ENCODE measurements at places on chromosomes 3 and 15.
A peak's percentile ranks its signal among the peaks of the same experiment; 100 is the strongest.

GRCh38 chr3:72178463-72179106 lies 393.6 kb upstream of the PROK2 start:
- DNase-seq = no peak

DNA sequence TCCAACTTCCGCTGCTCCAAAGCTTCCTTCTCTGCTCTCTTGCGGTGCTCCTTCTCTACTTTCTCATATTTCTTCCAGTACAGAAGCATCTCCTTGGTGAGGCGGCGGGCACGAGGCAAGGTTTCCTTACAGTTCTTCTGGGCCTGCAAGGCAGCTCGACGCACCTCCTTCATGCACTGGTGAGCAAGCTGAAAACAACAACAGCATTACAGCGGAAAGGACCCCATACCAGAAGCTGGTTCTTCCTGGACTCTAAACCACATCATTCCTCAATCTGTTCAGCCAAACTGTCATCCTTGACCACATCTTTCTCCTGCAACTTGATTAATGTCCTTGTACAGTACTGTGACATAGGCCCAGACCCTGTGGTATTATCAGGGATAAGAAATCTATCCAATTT lies 36.4 kb downstream of the INO80 start:
- DNase-seq = no peak

GRCh38 chr3:34109021-34109420 lies 310.6 kb downstream of the PDCD6IP start:
- no peak for DNase-seq

DNA sequence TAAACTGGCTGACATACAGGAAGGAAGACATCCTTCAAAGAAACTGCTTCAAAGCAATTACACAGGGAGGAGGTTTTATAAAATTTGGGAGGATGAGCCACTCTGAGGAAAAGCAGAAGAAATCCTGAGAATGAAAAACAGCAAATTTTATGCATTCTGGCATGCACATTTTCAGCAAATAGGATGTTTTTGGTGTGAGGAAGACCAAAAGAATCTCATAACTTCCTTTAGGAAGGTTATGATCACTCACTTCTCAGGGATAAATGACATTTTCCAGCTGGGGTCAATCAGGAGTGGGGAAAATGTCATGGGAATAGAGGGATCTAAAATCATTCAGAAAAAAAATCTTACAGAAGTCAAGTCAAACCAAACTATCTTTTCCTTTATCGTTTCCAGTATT lies 371.7 kb upstream of the CNTN6 start:
- no peak for DNase-seq

DNA sequence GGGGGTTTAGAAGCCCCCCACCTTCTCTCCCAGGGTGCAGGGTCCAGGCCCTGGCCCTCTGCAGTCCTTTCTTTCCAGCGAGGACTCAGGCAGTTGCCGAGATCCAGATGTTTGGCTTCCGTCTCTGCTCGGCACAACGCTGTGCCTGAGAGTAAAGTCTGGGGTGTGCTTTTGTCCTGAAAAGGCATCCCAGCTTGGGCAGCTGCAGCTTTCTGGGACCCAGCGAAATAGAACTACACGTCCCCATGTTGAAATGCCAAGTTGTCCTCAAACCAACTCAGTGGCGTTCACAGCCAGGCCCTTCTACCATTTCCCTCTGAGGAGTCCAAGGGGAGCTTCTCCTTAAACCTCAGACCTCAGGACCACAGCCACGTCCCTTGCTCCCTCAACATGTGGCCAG lies 23.1 kb downstream of the FGD5 start:
- DNase-seq = no peak

GRCh38 chr3:58189691-58190090 lies 21.1 kb downstream of the DNASE1L3 start:
- DNase-seq = no peak

- DNase-seq = no peak
Observed at GRCh38 chr15:62469874-62470688, 305.0 kb upstream of the C2CD4B start.

DNA sequence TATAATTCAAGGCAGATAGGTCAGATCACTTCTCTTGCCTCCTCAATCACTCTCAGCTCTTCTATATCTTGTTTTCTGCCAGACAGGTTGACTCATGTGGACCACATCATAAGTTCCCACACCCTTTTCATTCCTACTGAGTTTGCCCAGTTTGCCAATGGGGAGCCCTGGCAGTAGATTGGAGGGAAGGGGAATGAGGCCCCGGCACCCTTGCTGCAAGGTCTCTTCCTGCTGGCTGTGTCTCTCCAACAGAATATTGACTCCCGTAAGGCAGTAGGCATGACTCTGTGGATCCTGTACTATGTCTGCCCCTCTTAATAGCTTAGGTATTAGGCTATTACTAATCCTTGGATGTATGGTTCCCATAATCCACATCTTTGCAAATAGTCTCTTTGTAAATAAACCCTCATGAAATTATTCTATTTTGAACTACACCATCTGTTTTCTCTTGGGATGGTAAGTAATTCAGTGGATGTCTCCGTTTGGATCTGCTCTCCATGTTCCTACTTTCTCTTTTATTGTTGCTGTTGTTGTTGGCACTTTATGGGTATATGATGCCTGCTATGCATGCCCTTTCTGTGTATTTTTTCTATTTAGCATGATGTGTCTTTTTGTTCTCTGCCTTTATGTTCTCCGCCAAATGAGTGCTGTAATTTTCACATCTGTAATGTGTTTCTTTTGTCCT lies 65.5 kb upstream of the DCBLD2 start:
- no peak for DNase-seq

- no peak for DNase-seq
Observed at GRCh38 chr3:56422316-56422715, 46.0 kb downstream of the ERC2 start.

- DNase-seq = peak; percentile 44
Observed at GRCh38 chr15:44676676-44677075, 13.2 kb upstream of the SPG11 start.

GRCh38 chr3:145849115-145849514 lies 311.9 kb downstream of the PLOD2 start:
- DNase-seq = no peak

GRCh38 chr15:67792250-67792942 lies 32.9 kb upstream of the SKOR1 start:
- DNase-seq = no peak

DNA sequence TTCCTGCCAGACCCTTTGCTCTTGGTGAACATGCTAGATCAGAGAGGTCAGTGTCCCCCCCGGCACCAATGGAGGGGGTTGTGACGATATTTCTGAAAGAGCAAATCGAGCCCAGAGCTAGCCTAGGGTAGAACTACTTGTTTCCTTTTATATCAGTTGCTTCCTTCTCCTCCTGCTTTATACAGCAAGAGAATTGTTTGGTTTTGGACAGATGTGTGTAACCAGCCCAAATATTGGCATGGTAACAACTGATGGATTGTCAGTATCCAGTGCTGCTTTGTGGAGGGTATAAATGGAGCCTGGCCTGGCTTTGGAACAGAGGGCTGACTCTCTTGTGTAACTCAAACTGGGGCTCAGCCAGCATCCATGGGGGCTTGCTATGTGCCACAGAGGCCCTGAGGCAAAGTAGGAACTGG lies 27.2 kb downstream of the SNX1 start:
- DNase-seq = no peak

DNA sequence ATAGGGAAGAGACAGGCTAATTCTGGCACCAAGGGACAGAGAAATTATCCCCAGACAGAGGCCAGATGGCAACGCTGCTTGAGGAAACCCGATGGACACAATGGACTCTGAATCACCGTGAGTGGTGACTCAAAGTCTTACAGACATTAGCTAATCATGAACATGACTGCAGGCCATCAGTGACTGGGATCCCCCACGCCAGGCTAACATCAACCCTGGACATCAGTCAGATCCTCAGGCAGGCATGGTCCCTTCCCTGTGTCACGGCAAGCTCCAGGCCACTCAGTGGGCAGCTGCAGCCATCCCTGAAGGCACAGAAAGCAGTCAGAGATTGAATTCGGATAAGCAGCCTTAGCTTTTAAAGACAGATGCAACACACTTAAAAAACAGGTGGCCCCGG lies 23.8 kb upstream of the OXTR start:
- no peak for DNase-seq

GRCh38 chr3:105868742-105869530 lies at the start of gene CBLB:
TSS of gene CBLB (minus strand) at chr3:105869012. CDS start at chr3:105867577, 1,435 bp downstream.
- peak; percentile 87 for DNase-seq

DNA sequence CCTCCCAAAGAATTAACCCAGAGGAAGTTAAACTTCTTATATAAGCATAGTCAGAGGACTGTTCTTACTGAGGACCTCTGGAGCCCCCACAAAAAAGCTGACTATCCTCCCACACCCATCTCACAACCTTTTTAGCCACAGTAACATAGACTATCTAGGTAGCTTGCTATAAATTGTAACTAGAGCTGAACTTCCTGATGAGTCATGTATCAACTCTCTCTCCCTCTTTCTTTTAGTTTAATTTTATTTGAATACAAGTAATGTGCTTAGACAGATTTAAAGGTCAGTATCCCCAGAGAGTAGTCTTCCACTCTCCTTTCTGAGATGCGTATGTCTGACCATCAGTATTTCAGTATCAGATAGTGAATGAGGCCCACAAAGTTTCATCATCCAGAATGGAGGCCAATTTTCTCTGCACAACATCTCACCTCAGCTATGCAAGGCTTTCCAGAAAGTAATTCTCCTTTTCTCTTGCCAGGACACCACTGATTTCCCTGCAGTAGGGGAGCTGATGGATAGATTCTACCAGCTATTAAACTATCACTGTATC lies 104.0 kb upstream of the MYRIP start:
- no peak for DNase-seq

DNA sequence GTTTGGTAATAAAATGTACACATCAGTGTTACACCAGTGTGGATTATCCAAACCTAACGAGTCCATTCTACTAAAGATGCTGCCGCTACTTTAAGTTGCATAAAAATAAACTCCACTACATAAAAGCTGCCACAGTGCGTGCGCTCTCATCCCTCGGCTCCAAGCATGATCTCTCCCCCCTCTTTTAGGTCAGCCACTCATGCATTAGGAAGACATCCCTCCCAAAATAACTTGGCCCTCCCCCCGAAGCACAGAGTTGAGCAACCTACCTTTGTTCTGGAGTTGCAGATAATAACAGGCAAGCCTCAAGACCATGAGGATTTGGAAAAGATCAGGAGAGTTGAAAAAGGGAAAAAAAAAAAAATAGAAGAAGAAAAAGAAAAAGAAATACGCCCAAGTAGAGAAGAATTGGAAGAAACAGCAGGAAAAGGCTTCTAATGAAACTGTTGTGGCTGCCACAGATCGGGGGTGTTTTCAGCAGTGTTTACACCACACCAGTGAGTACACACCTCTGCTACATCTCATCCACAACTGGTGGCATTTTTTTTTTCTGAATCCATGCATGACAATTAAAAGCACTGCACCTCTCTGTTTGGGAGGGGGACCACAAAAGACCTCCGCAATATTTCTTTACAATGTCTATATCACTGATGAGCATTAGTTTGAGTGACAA lies 339.2 kb downstream of the FOXP1 start:
- DNase-seq = no peak

GRCh38 chr3:100868096-100868495 lies 125.1 kb downstream of the ABI3BP start:
- DNase-seq = no peak

GRCh38 chr3:157475921-157476414 lies 27.2 kb downstream of the VEPH1 start:
- DNase-seq = no peak

DNA sequence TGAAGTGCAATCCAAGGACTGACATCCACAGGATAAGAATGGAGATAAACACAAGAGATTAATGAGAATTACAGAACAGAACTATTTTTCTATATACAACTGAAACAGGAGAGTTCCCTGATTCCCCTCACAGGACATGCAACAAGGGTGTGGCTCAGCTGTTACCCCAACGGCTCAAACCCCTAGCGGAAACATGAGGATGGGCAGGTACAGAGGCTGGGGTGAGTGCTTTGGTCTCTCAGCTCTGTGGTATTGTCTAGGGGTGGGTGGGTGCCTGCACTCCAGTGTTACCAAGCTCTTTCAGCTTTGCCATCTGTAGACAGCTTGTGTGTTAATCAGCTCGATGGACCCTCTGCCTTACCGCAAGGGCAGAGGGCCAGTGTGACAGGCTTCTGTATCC lies 17.8 kb upstream of the LRIG1 start:
- no peak for DNase-seq

- DNase-seq = no peak
Observed at GRCh38 chr3:60125686-60126085, 1075.9 kb upstream of the CFAP20DC start.

DNA sequence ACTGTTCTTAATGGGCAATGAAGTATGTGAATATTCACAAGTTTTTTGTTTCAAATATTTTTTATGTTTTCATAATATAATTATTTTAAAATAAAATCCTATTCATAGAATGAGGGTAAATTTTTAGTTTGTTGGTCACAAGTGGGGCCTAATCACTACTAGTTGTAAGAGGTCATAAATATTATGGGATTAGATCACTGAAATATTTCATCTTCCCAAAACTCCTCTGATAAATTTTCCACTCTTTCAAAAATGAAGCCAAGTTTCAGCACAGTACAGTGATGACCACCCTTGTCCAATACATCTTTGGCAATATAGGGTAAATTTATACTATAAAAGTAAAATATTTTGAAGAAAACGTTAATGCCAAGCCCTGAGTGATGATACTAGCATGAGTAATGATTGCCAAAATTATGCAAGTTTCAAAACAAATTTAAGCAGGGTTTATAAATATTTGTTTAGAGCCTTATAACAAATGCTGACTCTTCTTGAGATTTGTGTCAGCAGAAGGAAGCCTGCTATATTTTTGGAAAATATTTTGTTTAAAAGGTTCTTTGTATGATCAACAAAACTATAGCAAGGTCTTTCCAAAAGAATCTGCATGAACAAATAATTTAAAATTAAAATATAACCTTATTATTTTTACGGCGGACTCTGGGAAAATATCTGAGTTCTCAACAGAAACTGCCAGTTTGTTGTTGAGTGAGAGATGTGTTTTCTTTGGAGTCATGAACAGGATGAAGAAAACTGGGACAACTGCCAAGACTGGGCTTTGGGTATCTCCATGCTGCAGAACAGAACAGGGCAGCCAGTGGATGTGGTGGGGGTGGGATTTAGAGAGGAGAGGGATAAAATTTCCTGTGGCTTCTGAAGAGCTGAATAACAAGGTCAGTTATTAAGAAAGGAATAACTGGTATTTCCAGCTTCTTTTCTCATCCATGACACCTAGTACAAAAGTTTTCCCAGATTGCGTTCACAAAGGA lies 17.9 kb upstream of the TM4SF1 start:
- DNase-seq = no peak

DNA sequence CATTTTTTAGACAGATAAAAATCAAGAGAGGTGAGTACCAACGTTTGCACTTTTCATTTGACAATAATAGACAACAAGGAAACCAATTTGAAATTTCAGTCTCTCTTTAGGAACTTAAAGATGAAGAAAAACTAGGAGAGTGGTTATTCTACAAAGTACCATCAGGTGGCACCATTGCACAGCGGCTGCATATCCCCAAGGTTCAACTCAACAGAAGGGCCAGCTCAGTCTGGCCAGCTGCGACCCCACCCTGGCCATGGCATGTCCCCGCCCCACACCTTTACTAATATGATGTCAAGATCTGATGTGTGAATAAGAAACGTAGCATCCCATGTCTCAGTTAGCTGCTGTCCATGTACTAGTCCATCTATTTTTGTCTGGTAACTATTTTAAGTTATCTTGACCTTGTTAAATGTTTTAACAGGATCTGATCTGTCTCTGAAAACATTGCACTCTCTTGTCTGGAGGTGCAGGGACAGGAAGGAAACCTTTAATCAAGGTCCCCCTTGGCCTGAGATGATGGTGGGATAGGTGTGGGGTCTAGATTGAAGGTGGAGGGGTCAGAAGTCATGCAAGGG lies 35.5 kb upstream of the CGNL1 start:
- DNase-seq = no peak

Measured in CD4-positive, alpha-beta T cell treated with Interleukin-2 at 100 ng/mL for 4 hours (primary cell).